ENCODE measurements at places on chromosomes 16 and 17. TPM values are rescaled to one million over a fixed set of nuclear protein-coding genes. Genes with fewer than 3 reads are reported as not detected.
A peak's percentile ranks its signal among the peaks of the same experiment; 100 is the strongest.

Gene CSH2
- total RNA-seq = not detected

Gene RILP
- total RNA-seq = 3.5 TPM

Gene TNFRSF13B
- not detected for total RNA-seq

Gene CCL3
- 0.61 TPM for total RNA-seq

Gene TUBB3
- 2.5 TPM for total RNA-seq

Gene NT5M
- total RNA-seq = 3.8 TPM

Gene TBC1D3I
- total RNA-seq = 0.17 TPM

Gene KCNJ2
- total RNA-seq = 3.6 TPM

Gene NDUFAF8
- total RNA-seq = 66.3 TPM

DNA sequence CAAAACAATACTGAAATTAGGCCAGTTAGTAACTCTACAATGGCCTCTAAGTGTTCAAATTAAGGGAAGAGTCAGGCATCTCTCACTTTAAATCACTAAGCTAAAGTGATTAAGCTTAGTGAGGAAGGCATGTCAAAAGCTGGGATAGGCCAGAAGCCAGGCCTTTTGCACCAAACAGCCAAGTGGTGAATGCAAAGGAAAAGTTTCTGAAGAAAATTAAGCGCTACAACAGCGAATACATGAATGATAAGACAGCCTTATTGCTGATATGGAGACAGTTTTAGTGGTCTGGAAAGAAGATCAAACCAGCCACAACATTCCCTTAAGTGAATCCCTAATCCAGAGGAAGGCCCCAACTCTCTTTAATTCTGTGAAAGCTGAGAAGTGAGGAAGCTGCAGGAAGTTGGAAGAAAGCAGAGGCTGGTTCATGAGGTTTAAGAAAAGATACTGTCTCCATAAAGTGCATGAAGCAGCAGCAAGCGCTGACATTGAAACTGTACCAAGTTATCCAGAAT, 12.1 kb downstream of the RFWD3 start:
- no peaks in the 10 kb centered on the region for H3K27me3 ChIP-seq
- DNase-seq = no peak
- no peaks in the 10 kb centered on the region for H3K4me1 ChIP-seq
- H3K4me3 ChIP-seq = no peak overlapping the region

- no peak overlapping the region for H3K4me3 ChIP-seq
- H3K4me1 ChIP-seq = no peaks in the 10 kb centered on the region
- no peaks in the 10 kb centered on the region for H3K27me3 ChIP-seq
- no peak for DNase-seq
Measured at GRCh38 chr17:13338421-13338820, 263.3 kb downstream of the HS3ST3A1 start.

DNA sequence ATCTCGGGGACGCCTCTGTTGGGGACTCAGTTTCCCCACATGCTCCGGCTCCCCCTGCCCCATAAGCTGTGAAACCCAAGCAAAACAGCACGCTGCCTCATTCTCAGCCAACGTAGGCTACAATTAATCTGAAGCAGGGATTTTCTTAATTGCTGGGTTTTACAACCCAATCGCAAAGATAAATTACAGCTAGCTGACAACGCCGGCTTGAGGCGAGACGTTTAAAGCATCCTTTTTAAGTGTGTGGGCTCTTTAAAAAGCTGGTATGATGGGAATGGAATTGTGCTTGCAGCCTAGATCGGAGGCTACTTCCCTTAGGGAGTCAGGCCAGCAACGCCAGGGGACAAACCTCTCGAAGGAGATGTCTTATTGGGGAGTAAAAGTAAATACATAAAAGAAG, 185.3 kb downstream of the ZNF423 start:
- H3K27ac ChIP-seq = no peak overlapping the region
- no peak for DNase-seq
- no peaks in the 10 kb centered on the region for H3K36me3 ChIP-seq
- no peaks in the 10 kb centered on the region for H3K27me3 ChIP-seq
- no peak overlapping the region for H3K4me3 ChIP-seq
- no peaks in the 10 kb centered on the region for H3K4me1 ChIP-seq

GRCh38 chr16:89556750-89557689, 3.5 kb upstream of the RPL13 start:
- no peak overlapping the region for H3K4me3 ChIP-seq
- no peaks in the 10 kb centered on the region for H3K27me3 ChIP-seq
- DNase-seq = peak; percentile 68

- H3K27ac ChIP-seq = no peak overlapping the region
- peak; percentile 13 for DNase-seq
- peaks cover 26% of the 10 kb centered on the region for H3K4me1 ChIP-seq
- H3K27me3 ChIP-seq = no peaks in the 10 kb centered on the region
Measured at GRCh38 chr16:27246439-27246838, 22.1 kb downstream of the NSMCE1 start.

GRCh38 chr17:2415081-2415480, 14.2 kb upstream of the MNT start:
- H3K4me3 ChIP-seq = no peak overlapping the region
- DNase-seq = no peak
- H3K27ac ChIP-seq = no peak overlapping the region
- H3K36me3 ChIP-seq = no peaks in the 10 kb centered on the region
- H3K4me1 ChIP-seq = peaks cover 11% of the 10 kb centered on the region

DNA sequence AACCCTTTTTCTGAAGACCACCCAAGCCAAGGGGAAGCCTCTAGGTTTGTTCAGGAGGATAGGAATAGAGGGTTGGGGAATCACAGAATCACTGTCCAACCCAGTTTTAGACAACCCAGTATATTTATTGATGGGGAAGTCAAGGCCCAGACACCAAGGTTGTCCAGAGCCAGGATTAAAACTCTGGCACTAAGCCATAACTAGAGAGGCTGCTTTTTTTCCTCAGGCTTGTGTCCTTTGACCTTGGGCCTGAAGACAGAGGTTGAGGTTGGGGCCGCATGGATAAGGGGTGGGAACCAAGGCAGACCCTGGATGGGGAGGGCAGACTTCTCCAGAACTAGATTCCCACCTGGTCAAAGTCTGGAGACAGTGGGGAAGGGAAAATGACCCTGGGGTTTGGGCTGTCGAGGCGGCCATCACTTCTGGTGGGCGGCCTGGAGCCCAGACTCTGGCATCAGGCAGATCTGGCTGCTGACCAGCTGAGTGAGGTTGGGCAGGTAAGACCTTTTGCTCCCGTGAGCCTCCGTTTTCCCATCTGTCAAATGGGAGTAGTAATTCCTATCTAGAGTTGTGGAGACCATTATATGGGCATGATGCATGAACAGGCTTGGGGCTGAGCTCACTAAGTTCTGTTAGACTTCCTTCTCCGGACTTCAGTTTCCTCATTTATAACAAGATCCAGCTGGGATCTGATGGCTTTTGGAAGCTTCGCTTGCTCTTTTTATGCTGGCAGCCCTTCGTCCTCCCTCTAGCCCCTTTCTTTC, 17.9 kb downstream of the IGFBP4 start:
- no peaks in the 10 kb centered on the region for H3K27me3 ChIP-seq
- H3K4me3 ChIP-seq = no peak overlapping the region
- peak; percentile 71 for DNase-seq
- peaks cover 49% of the 10 kb centered on the region for H3K4me1 ChIP-seq

DNA sequence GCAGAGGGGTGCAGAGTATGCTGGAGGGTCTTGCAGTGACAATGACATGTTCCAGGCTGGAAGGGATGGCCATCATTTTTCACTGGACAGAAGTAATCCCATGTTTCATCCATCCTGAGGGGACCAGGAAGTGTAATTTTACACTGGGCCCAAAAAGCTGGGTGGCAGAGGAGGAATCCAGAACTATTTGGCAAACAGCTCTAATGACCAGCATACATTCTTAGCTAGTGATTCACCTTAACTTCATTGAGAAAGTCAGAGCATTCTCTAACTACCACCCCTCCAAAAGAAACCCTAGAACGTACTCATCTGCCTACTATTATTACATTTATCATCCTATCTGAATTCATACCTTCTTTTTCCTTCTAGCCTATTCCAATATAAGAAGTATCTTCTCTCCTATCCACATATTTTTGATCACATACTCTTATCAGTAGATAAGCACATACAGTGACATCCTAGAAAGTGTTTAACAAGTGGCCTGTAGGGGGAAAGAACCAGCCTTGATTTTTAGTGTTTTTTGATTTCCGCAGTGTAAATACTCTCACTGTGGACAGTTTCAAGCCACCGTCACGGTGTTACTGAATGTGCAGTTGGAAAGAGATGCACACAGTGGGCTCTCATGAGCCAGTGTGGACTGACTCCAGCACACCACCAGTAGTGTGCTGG, 118.1 kb downstream of the FTO start:
- H3K4me1 ChIP-seq = no peaks in the 10 kb centered on the region
- no peak overlapping the region for H3K4me3 ChIP-seq
- no peak for DNase-seq
- H3K27me3 ChIP-seq = no peaks in the 10 kb centered on the region

GRCh38 chr17:75267153-75267410, 3.9 kb downstream of the MIF4GD start:
- H3K36me3 ChIP-seq = no peaks in the 10 kb centered on the region
- no peak for DNase-seq
- no peak overlapping the region for H3K4me3 ChIP-seq
- H3K4me1 ChIP-seq = peaks cover 5% of the 10 kb centered on the region
- H3K27me3 ChIP-seq = no peaks in the 10 kb centered on the region
- no peak overlapping the region for H3K27ac ChIP-seq

DNA sequence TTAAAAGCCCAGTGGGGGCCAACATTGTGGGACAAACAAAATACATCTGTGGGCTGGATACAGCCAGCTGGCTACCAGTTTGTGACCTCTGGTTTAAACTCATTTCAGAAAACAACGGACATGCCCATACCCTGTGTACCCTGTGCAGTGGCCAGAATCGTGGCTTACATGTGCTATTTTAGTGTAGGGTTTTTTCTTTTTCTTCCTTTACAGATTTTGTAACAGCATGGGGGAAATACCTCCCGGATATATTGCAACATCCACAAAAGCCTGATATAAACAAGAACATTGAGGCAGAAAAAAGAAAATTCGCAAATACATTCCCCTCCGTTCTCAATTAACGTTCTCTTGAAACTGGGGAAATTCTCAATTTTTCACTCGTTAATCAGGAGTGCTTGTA, 7.3 kb downstream of the HS3ST4 start:
- no peak overlapping the region for H3K4me3 ChIP-seq
- H3K4me1 ChIP-seq = no peaks in the 10 kb centered on the region
- no peaks in the 10 kb centered on the region for H3K27me3 ChIP-seq
- no peak for DNase-seq
- no peaks in the 10 kb centered on the region for H3K36me3 ChIP-seq

DNA sequence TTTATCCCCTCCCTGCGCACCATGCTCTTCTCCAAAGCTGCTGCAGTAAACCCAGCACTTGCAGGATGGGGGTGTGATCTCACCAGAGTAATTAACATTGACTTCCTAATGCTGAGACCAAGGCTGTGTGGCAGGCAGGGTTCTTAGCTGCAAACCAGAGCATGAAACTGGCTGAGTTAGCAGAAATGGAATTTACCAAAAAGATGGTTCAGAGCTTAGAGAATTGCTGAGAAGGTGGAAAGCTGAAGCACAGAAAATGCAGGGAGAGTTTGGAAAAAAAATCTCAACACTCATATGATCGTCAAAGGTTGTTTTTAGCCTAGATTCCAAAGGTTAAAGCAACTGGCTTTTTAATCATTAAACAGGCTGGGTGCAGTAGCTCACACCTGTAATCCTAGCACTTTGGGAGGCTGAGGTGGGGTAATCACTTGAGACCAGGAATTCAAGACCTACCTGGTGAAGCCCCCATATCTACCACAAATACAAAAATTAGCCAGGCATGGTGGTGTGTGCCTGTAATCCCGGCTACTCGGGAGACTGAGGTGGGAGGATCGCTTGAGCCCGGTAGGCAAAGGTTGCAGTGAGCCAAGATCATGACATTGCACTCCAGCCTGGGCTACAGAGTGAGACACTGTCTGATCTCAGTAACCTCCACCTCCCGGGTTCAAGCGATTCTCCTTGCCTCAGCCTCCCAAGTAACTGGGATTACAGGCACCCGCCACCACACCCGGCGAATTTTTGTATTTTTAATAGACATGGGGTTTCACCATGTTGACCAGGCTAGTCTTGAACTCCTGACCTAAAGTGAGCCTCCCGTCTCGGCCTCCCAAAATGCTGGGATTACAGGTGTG, 6.0 kb upstream of the TXNDC11 start:
- H3K27ac ChIP-seq = no peak overlapping the region
- DNase-seq = no peak
- H3K4me3 ChIP-seq = no peak overlapping the region
- H3K36me3 ChIP-seq = no peaks in the 10 kb centered on the region
- H3K27me3 ChIP-seq = no peaks in the 10 kb centered on the region

GRCh38 chr16:30567991-30568638, 3.4 kb downstream of the ZNF688 start:
- H3K36me3 ChIP-seq = no peaks in the 10 kb centered on the region
- no peak overlapping the region for H3K4me3 ChIP-seq
- DNase-seq = no peak
- H3K4me1 ChIP-seq = peaks cover 10% of the 10 kb centered on the region
- no peak overlapping the region for H3K27ac ChIP-seq

- no peaks in the 10 kb centered on the region for H3K27me3 ChIP-seq
- no peak for DNase-seq
- no peaks in the 10 kb centered on the region for H3K4me1 ChIP-seq
- no peaks in the 10 kb centered on the region for H3K36me3 ChIP-seq
- H3K27ac ChIP-seq = no peak overlapping the region
Measured at GRCh38 chr17:68697850-68698361, 96.7 kb upstream of the FAM20A start.

- H3K4me1 ChIP-seq = no peaks in the 10 kb centered on the region
- no peaks in the 10 kb centered on the region for H3K36me3 ChIP-seq
- no peak for DNase-seq
- H3K27me3 ChIP-seq = no peaks in the 10 kb centered on the region
- no peak overlapping the region for H3K27ac ChIP-seq
Measured at GRCh38 chr16:80802138-80802537, 2.3 kb downstream of the CDYL2 start.

GRCh38 chr16:48971571-48972077, 310.0 kb downstream of the CBLN1 start:
- no peak overlapping the region for H3K27ac ChIP-seq
- H3K4me3 ChIP-seq = no peak overlapping the region
- no peak for DNase-seq
- H3K36me3 ChIP-seq = no peaks in the 10 kb centered on the region
- no peaks in the 10 kb centered on the region for H3K4me1 ChIP-seq

GRCh38 chr17:15654886-15655561, 29.1 kb downstream of the TRIM16 start:
- no peaks in the 10 kb centered on the region for H3K27me3 ChIP-seq
- H3K36me3 ChIP-seq = no peaks in the 10 kb centered on the region

- peaks cover 2% of the 10 kb centered on the region for H3K4me1 ChIP-seq
- no peak for DNase-seq
- H3K27ac ChIP-seq = no peak overlapping the region
- no peaks in the 10 kb centered on the region for H3K36me3 ChIP-seq
Measured at GRCh38 chr17:1555651-1556471, 6.7 kb downstream of the PITPNA start.

GRCh38 chr16:1159973-1160772, 7.3 kb downstream of the CACNA1H start:
- DNase-seq = peak; percentile 84
- no peaks in the 10 kb centered on the region for H3K27me3 ChIP-seq

- no peak overlapping the region for H3K27ac ChIP-seq
- H3K27me3 ChIP-seq = no peaks in the 10 kb centered on the region
- H3K4me1 ChIP-seq = no peaks in the 10 kb centered on the region
- H3K36me3 ChIP-seq = no peaks in the 10 kb centered on the region
- no peak for DNase-seq
Measured at GRCh38 chr16:7976563-7976962, 613.7 kb downstream of the TMEM114 start.
